ENCODE measurements at places on chromosomes 1 and 21. TPM values are rescaled to one million over a fixed set of nuclear protein-coding genes. Genes with fewer than 3 reads are reported as not detected.

F13B gene
- not detected for total RNA-seq

SYNJ1 gene
- total RNA-seq = 28.3 TPM

HOOK1 gene
- total RNA-seq = 50.6 TPM

CLDN8 gene
- 2.0 TPM for total RNA-seq

PERM1 gene
- 1.3 TPM for total RNA-seq

CLCNKB gene
- 0.55 TPM for total RNA-seq

HRNR gene
- not detected for total RNA-seq

TMEM81 gene
- total RNA-seq = 2.9 TPM

RXRG gene
- total RNA-seq = 83.8 TPM

RO60 gene
- 223 TPM for total RNA-seq

KDF1 gene
- total RNA-seq = 0.27 TPM

CFAP141 gene
- total RNA-seq = not detected

TCHHL1 gene
- total RNA-seq = not detected

OR2L2 gene
- 0.88 TPM for total RNA-seq

OPTC gene
- total RNA-seq = 40.7 TPM

MRPS6 gene
- total RNA-seq = 31.5 TPM

CLDN17 gene
- total RNA-seq = not detected

CR1L gene
- not detected for total RNA-seq

CYP4A11 gene
- not detected for total RNA-seq

CCDC17 gene
- total RNA-seq = 0.93 TPM

GCSAML gene
- 0.82 TPM for total RNA-seq

CBR3 gene
- 3.0 TPM for total RNA-seq

SZRD1 gene
- 32.4 TPM for total RNA-seq

GABPB2 gene
- 25.1 TPM for total RNA-seq

KCNE2 gene
- total RNA-seq = not detected

TMEM54 gene
- 10.6 TPM for total RNA-seq

SYNC gene
- total RNA-seq = 15.3 TPM

OR14K1 gene
- total RNA-seq = not detected

RGS13 gene
- total RNA-seq = not detected

FTCD gene
- 1.1 TPM for total RNA-seq

Measured in camera-type eye (tissue), 1 donor.